NCI-H1417 (cell line): ENCODE measurements at places on chromosomes 7 and 10.
A peak's percentile ranks its signal among the peaks of the same experiment; 100 is the strongest.

DNA sequence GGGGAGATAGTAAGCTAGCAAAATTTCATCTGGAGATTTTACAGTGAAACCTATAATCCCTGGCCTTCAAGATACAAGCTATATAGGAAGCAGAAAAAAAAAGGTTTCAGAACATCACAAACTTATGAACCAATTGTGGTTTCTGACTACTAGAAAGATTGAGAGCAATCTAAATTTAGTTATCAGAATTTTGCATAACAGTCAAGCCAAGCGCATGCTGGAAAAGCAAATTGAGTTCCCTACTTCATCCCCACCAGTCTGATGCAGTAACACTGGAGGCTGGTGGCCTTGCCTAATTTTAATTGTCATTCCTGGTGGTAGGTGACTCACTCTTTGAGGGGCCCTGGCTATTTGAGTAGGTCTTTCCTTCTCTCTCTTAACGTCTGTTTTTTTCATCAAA is 46.3 kb upstream of the ELMO1 start:
- no peak for DNase-seq

DNA sequence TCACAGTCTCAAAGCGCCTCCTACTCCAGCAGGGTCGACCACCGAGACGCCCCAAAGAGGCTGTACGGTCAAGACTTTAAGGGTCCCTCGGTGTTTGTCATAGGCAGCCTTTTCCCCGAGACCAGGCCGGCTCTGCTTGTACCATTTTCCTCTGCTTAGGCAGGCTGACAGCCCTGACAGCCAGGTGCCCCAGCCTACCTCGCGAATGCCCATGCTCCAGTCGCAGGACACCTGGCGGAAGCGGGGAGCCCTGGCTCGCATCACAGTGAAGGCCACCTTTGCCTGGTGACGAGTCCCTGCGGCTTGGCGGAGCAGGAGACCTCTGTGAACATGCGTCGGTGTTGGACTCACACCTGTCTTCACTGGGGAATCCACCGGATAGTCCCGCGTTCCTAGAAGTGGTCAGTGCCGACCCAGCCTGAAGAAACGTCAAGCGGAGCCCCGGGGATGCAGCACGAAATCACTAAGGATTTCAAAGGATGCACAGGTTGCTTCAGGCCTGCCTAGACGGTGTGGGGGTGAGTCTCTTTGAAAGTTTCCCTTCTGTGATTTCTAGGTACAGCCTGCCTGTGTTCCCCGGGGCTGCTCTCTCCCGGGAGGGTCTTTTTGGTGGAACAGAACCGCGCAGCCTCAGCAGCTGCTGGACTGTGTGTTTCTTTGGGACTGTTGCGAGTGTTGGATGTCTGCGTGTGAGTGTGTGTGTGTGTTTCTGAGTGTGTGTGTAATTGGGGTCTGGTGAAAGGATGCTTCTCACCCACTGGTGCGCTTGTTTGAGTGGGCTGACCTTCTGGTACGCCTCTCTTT is 30.5 kb upstream of the ZNF273 start:
- no peak for DNase-seq

DNA sequence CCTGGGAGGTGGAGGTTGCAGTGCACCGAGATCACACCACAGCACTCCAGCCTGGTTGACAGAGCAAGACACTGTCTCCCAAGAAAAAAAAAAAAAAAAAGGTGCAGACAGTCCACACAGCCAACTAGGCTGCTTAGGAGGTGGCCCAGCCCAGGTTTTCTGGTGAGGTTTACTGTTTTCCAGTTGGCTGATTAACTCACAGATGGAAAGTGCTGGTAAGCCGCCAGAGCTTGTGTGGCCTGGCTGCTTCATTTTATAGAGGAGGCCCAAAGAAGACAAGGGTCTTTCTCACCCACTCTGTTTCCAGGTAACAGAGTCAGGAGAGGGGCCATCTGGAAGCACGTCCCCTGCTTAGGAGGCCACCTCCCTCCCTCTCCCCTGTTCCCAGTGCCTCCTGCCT is 6.2 kb downstream of the RHBDD2 start:
- DNase-seq, result no peak

DNA sequence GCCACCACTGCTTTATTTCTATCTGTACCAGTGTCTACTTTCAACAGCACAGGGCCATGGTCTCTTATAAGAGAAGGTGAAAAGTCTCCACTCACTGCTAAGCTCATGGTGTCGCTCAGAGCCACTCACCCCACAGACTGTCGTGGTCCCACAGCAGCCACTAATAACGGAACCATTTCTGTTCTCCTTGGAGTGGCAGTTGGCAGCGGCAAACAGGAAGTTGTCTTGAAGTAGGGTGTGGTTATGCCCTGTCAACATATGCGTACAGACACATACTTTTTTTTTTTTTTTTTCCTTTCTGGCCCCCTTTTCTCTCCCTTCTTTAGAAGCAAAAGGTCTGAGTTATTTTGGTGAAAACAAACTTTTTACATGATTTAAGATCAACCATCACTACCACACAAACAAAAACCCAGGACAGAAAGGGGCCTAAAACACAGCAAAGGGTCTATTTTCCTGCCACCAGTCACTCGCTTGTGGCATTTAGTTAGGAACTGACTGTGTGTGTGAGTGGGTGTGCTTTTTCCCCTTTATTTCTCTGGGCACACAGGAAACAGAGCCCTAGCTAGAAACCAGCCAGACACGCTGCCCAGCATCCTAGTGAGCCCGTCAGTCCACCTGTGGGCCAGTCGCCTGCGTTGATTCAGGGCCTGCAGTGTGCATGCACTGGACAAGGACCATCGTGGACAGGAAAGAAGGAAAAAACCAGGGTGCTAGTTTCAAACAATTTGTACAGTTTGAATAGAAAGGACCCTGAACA is 96.7 kb upstream of the EFCAB10 start:
- DNase-seq, result peak; percentile 28

DNA sequence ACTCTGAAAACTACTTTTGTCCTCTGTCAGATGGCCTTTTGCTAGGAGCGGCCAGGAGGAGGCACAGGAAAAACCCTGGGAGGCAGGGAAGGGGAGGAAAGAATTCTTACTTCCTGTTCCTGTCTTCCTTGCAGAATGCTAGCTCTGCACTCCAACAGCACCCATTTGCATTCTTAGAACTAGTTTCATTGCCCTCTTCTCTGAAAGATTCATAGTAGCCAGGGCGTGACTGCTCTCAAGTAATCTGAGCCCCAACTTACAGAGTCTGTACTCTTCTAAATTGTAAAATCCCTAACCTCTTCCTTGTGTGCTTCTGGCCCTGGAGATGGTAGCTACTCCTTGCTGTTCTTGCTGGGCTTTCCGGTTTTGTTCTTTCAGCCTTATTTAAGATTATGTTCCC is 75.3 kb upstream of the STEAP1 start:
- DNase-seq, result no peak

- no peak for DNase-seq
These were observed 258.4 kb upstream of the NPVF start for GRCh38 chr7:25486656-25487055.

DNA sequence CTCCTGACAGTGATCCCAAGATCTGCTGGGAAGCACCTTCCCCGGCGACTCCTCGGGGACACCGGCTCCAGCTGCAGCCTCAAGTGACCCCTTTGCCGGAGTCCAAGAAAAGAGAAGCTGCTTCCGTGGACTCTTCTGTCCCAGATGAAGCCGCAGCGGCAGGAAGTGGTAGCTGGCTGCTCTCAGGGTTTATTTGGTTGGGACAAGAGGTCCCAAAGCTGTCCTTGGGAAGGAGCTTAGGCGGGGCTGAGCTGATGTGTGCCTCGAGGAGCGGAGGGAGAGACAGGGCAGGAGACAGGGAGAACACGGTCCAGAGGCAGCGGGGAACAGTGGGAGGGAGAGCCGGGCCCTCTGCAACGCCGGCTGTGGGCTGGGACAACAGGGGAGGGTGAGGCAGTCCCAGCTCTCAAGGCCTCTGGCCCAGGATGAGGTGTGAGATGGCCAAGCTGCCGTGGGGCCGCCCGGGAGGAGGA is 13.1 kb upstream of the FAM20C start:
- DNase-seq, result no peak

DNA sequence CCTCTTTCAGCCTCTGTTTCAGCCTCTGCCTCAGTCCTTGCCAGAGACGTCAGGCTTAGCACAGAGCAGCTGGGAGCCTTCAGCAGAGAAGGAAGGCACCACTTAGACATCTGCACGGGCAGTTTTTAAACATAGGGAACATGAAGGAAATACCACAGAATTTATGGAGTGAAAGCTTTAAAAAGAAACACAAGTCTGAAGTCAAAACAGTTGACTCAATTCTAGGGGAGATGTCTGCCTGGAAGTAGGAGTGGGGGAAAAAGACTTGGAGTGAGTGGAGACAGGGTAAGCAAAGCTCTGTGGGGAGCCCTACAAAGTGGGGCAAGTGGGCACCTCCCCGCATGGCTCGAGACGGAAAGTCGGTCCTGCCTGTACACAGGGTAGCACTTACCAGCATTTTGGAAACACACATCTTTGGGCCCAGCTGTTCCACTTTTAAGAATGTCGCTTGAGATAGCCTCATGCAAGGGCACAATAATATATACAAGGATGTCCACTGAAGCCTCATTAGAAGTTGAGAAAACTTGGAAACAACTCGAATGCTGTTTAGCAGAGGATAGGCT is 5.0 kb upstream of the TBXAS1 start:
- no peak for DNase-seq

DNA sequence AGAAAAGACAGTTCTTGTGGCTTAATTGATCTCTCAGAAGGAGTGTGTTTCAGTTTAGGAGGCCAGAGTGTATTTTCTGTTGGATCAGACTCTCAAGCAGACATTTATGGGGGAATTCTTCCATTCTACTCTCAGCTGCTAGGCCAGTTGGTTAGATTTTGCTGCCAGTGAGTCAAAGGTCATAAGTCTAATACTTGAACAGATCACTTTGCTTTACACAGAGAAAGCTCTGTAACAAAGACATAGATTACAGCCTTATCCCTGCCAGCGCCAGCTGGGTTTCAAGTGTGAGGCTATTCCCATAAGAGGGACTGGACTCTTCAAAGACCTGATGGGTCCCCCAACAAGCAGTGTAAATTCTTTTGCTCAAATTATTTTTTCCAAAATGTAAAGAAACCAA is 145.6 kb upstream of the SEMA3C start:
- no peak for DNase-seq

DNA sequence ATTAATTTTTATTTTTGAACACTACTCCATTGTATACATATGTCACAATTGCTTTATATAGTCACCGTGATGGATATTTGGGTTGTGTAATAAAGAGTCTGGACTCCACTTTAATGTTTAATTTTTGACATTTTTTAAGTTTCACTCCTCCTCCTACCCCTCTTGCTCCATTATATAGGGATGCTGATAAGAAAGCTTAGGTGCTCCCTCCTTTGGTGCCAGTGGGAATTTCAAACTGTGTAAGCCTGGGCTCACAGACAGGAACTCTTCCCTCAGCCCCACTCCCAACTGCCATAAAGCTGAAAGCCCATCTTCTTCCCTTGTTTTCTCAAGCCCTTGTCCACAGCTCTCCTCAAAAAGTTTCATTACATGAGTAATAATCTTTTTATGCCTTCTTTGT is 47.6 kb downstream of the TWIST1 start:
- no peak for DNase-seq

DNA sequence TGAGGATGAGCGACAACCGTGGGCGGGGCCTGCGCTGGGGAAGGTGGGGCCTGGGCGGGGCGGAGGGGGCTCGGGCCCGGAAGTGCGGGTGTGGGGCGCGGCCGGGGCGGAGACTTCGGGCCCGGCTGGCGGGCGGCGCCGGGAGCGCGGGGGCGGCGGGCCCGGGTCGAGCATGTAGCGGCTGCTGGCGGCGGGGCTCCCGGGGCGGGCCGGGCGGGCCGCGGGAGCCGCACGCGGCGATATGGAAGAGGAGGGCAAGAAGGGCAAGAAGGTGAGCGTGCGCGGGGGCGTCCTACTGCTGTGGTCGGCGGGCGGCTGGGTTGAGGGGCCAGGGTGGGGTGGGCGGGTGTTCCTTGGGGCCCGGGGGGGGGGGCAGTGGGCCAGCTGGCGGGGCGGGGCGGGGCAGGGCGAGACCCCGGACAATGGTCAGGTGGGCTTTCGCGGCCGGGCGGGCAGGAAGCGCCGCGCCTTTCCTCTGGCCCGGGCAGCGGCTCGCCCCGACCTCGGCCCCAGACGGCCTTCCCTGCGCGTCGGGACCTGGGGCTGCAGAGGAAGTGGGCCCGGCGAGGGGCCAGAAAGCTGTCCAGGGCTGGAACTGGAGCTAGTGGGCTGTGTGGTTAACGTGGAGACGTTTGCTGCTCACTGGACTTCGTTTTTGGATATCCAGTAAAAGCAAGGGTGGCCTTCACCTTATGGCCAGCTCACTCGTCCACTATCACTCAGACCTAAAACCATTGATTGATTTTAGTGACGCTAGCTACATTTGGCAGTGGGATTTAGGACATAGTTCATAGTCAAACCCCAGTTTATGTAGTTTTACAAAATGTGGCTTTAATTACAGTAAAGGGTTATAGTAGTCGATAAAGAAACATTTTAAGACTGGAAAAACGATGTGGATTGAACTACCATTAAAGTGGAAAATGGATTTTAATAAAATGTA is at the start of gene CCM2:
TSS of gene CCM2 (plus strand) at position 109 of the 940 bp plus-strand sequence. CDS start at position 242, 133 bp downstream.
- peak; percentile 57 for DNase-seq

DNA sequence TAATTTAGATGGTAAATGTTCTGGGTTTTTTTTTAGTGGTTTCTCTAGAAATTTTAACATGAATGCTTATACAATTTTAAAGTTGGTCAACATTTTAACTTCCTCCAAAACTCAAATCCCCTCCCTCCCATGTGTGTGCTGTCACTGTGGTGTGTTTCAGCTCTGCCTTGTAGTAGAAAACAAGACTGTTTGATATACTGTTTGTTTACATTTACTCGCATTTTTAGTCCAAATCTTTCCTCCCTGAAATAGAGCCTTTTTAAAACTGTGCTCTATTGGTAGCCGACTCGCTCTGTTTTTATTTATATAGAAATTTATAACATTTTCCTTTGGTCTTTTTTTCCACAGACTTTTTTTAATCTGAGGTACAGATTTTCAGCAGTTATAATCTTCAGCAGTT is 19.3 kb downstream of the PROSER2 start:
- no peak for DNase-seq

DNA sequence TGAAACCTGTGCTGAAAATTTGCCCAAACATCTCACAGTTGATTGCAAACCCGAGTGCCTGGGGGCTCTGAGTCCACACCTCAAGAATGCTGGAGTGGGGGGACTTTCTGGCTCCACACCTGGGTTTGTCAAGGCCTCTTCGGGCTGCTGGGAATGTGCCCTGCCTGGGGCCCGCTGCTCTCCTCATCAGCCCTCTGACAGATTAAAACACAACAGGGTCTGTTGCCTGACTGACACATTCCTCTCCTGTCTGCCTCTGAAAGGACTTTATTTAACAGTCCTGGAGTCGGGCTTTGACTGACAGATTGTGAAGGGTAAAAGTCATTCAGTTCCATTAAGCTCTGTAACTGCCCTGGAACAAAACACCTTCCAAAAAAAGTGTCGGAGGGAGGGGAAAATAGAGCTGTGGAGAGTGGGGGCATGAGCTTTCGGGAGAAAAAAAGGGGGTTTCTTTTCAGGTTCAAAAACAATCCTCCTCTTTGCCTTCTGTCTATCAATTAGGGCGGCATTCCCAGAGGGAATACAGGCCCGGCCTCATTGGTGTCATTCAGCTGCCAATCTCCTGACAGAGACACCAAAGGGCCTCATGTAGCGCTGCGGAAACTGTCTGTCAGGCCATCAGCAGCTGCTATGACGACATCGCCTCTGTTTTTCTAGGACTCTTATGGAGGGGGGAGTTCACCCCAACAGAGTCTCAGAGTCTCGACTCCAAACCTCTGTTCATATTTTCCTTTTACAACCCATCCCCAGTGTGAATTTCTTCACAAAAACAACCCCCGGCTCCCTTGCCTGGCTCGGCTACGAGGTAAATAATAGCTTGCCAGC is 398.8 kb upstream of the NFE2L3 start:
- no peak for DNase-seq
